Activated CD8-positive, alpha-beta memory T cell treated with anti-CD3 and anti-CD28 coated beads for 4 hours (primary cell): ENCODE measurements at places on chromosomes 11 and 22.
A peak's percentile ranks its signal among the peaks of the same experiment; 100 is the strongest.

DNA sequence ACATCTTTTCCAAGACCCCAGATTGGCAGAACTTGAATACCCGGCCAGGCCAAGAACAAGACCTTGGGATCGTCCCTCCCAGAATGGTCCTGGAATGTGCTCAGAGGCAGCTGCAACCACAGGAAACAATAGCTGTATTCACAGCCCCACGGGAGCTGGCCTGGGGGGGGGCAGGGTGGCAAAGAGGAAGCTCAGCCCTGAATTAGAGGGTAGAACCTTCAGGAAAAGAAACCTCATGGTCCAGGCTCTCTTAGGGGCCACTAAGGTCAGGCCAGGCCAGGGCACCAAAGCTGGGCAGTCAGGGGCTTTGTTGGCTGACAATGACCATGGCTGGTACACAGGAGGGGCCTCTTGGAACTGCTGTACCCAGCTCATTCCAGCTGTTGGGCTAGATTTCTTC is 17.3 kb downstream of the RPL27A start:
- no peak for DNase-seq

DNA sequence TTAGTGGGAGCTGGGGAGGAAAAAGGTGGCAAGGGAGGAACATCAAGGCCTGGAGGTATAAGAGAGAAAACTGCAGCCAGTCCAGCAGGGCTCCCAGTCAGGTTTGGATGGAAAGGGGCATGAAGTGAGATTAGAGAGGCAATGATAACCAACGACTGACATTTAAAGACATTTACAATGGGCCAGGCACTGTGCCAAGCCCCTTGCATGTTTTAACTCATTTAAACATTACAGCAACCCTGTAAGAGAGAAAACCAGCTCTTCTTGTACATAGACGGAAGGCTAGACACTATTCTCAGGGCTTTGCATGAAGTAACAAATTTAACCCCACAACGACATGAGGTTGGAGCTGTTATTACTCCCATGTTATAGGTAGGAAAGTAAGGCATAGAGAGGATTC is 32.1 kb upstream of the PAK1 start:
- no peak for DNase-seq

GRCh38 chr11:70175236-70175698 is 27.8 kb upstream of the FADD start:
- no peak for DNase-seq

- DNase-seq, result no peak
Measured at GRCh38 chr22:28441720-28442263, 237.8 kb downstream of the TTC28 start.

DNA sequence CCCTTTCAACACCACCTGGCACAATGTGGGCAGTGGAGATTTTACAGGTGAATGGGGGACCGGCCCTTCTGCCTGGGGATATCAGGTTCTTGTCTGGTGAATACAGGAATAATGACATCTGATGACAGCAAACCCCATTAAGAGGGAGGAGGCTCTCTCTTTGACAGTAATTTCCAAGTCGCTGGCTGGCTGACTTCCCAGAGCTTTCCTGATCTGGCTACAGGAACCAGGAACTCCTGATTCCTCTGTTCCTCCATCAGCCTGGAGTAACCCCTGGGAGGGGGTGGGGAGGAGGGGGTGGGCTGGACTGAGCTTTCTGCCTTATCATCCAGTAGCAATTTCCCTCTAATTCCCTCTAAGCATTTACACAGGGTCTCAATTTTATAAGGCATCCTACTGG is 3.7 kb upstream of the MIEF1 start:
- no peak for DNase-seq

DNA sequence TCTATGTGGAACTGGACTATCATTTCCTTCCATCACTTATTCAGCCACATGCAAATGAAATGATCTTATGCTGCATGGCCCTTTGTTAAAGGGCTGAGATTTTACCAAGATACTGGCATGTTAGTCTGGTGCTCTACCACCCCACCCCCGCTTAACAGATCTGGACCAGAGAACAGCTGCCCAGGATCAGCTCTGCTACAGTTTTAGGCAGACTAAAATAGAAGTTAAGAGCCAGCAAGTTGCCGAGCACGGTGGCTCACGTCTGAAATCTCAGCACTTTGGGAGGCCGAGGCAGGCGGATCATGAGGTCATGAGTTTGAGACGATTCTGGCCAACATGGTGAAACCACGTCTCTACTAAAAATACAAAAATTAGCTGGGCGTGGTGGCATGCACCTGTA is 4.6 kb downstream of the DDB1 start:
- no peak for DNase-seq

GRCh38 chr11:74090701-74091100 is 80.1 kb downstream of the C2CD3 start:
- DNase-seq, result no peak

DNA sequence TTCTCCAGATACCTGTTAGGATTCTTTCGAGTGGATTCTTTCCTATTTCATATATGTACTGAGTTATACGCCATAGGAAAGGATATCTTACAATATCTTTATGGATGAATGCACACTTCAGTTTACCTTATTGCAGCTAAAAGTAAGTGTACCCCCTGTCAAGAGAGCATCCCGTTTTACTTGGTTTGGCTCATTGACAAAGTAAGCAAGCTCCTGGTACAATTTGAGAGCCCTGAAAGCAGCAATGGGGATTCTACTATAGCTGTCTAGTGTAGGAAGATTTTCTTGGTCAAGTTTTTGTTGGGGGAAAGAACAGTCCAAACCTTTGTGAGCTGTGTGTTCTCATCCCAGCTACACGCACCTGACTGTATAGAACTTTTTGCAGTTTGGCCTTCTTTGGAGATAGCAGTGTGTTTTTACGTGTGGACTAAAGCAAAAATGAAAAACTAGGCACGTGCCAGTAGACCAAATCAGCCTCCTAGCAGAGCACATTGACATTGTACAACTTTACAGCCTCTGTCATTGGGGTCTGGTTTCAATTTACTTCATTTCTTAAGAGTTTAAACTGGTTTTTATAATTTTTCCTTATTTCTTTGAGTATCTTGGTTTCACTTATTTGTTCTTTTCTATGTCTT is 44.0 kb downstream of the PPP6R3 start:
- DNase-seq, result no peak

GRCh38 chr11:125441648-125442410 is 54.2 kb downstream of the FEZ1 start:
- no peak for DNase-seq

DNA sequence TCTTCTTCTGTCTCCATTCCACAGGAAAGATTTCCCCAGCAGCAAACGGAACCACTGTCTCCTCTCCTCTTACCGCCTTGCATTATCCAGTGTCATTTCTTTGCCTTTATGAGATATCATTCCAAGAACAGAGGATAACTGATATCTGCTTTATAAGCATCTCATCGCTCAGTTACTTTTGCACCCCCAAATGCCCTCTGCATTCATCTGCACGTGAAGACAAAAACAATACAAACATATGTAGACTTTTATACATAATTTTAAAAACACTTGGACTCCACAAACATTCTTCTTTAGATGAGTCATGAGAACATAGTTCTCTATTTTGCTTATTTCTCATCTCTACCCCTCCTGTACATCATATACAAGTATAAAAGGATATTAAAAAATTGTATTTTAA is 512 bp upstream of the OR51T1 start:
- no peak for DNase-seq

GRCh38 chr22:28019881-28020861 is 101.1 kb upstream of the PITPNB start:
- peak; percentile 18 for DNase-seq

DNA sequence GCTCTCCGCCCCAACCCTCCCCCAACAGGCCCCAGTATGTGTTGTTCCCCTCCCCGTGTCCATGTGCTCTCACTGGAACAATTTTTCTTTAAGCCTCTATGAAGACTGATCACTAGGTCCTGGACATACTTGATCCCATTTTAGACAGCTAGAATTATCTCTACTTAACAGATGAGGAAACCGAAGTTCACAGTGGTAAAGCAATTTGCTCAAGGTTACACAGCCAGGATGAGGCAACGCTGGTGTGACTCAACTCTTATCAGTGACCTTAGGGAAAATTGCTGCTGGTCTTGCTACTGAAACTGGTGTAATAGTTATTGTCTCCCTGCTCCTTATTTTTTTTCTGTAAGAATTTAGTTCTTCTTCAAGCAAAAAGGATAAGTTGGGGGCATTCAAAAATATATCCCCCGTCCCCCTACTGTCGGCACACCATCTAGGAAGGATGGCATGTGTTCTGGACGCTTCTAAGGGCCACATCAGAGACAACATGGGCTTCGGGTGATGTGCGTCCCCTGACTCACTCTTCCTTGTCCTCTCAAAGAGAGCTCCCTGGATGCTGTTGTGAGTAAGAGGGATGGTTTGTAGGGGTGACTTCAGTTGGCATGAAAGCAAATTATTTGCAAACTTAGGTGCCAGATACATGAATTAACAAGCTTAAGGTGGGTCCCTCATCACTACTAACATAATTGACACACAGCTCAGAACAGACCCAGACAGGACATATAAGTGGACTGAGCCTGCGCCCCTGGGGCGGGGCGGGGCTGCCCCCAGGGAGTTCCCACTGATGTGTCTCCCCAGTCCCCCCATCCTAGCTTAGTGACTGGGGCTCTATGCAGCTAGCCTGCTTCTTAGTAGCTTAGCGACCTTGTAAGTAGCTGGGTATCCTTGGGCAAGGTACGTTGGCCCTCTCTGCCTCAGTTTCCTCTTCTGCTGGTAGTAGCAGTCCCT is 23.6 kb upstream of the ALX4 start:
- no peak for DNase-seq

DNA sequence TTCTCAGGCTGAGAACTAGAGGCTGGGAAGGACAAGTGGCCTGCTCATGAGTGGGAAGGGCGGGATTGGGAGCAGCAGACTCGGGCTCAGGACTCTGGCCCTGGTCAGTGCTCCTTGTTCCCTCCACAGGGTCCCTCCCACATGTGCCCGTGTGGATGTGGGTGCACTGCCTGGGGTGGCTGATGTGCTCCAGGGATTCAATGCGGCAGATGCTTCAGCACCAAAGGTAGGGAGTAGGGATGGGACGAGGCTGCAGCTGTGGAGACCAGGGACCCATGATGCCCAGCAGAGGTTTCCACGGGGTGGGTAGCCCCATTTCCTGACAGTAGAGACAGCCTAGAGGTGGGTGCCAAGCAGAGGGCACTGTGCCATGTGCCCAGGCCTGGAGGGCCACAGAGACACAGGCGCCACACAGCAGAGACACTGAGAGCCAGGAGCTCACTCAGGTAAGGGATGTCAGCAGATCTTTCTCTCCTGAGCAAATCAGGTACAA is 89.5 kb downstream of the GGTLC2 start:
- DNase-seq, result no peak

GRCh38 chr11:132314911-132315455 is 944.6 kb downstream of the NTM start:
- DNase-seq, result no peak

GRCh38 chr22:49431551-49431950 is 396.1 kb downstream of the BRD1 start:
- DNase-seq, result no peak

DNA sequence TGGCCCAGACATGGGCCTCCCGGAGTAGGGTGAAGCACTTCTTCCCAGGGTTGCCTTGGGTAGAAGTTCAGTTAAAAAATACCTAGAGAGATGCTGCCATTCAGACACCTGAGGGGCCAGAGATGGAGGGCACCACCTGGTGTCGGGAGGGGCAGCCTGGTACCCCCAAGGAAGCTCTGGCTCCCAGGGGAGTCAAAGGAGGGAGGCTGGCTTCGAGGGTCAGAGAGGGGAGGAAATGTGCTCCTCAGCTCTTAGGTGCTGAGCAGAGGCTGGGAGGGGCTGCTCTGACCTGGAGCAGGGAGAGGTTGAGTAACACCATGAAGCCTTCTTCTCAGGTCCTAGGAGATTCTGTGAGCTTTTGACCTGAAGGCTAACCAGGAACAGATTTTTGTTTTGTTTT is 1.1 kb downstream of the USP35 start:
- no peak for DNase-seq

- no peak for DNase-seq
Measured at GRCh38 chr11:116813781-116814471, 9.2 kb downstream of the APOA4 start.

DNA sequence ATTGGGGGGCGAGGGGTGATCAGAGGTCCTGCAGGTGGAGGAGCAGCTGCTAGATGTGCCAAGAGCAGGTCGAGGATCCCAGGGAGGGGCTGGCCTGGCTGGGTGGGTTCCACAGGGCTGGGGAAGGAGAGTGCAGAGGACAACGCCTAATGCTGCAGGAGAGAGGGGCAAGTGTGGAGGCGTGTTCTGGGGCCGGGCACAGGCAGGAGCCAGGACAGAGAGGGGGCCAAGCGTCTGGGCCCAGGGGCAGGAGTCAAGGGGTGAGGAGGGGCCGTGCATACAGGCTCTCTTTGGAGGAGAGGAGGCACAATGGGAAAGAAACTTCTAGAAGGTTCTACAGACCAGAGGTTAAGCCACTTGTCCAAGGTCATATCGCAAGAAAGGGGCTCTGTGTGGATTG is 26.7 kb upstream of the FGF19 start:
- no peak for DNase-seq

GRCh38 chr11:120326228-120326627 is 1.1 kb downstream of the TLCD5 start:
- no peak for DNase-seq

DNA sequence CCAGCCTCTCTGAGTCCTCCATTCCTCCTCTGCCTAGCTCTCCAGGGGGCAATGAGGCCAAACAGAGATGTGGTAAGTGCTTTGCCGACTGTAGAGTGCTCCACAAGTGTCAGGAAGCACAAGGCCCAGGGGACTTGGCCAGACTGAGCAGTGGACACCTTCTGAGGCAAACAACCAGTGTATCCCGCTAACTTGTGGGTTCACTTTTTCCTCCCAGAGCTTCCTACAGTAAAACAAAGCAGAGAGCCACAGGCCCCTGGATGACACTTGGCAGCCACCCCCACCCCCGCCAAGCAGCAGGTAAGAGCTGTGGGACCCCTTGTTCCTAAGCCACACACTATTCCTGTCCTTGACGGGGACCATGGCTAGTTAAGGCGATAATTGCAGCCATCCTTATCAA is 160.9 kb downstream of the CACNA1I start:
- no peak for DNase-seq

DNA sequence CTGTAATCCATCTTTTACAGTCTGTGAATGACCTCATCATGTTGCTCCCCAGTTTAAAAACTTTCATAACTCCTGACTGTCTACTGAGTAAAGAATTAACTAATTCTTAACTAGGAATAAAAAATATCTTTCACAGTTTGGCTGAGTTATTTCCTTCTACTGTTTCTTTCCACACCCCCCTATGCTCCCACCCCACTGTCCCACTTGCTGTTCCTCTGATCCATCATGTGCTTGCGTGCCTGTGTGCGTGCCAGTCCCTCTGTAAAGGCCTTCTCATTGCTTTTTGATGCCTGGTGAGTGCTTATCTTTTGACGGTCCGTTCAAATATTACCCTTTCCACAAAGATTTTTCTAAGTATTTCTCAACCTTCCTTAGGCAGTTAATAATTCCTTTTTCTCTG is 55.6 kb downstream of the ATG16L2 start:
- no peak for DNase-seq
